ENCODE measurements at places on chromosomes 3 and 15. TPM values are rescaled to one million over a fixed set of nuclear protein-coding genes. Genes with fewer than 3 reads are reported as not detected.

DNA sequence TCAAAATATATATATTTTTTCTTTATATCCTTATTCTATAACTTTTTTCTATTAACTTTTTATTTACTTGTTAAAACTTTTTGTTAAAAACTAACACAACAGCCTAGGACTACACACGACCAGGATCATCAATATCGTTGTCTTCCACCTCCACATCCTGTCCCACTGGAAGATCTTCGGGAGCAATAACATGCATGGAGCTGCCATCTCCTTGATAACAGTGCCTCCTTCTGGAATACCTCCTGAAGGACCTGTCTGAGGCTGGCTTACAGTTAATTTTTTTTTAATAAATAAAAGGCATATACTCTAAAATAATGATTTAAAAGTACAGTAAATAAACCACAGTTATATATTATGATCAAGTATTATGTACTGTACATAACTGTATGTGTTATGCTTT, 58.9 kb downstream of the SFMBT1 start:
- H3K27me3 ChIP-seq: no peaks in the 10 kb centered on the region
- H3K4me1 ChIP-seq: peaks cover 6% of the 10 kb centered on the region
- DNase-seq: no peak
- H3K36me3 ChIP-seq: no peaks in the 10 kb centered on the region
- H3K4me3 ChIP-seq: no peak overlapping the region

- DNase-seq: no peak
- H3K27me3 ChIP-seq: peaks cover 4% of the 10 kb centered on the region
- H3K4me3 ChIP-seq: peak overlapping the region; percentile 70
- H3K36me3 ChIP-seq: peaks cover 1% of the 10 kb centered on the region
Measured at GRCh38 chr15:92653836-92654539, 1.6 kb downstream of the FAM174B start.

GRCh38 chr3:43926055-43926454, 235.3 kb downstream of the ABHD5 start:
- no peak overlapping the region for H3K27ac ChIP-seq
- no peak overlapping the region for H3K4me3 ChIP-seq
- H3K36me3 ChIP-seq: no peaks in the 10 kb centered on the region
- no peak for DNase-seq
- peaks cover 7% of the 10 kb centered on the region for H3K4me1 ChIP-seq
- H3K27me3 ChIP-seq: peaks cover 14% of the 10 kb centered on the region

DNA sequence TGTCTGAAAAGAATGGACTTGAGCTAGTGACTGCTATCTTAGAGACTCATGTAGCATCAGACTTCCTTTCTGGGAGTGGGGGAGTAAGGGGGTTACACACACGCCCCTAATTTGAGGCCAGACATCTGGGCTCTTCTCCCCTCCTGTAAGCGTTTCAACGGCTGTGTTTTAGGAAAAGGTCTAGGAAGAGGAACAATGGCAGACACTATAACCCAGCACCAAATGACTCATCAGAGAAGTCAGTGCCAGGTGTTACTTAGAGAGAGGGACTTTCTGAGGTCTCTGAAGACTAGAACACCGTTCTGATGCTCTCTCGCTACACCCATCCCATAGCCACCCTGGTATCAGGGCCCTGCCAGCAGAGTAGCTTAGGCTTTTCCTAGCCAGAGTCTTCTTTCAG, 65.5 kb downstream of the SSUH2 start:
- H3K27ac ChIP-seq: peak overlapping the region; percentile 8
- no peak overlapping the region for H3K4me3 ChIP-seq
- no peak for DNase-seq
- no peaks in the 10 kb centered on the region for H3K27me3 ChIP-seq
- H3K4me1 ChIP-seq: peaks cover 68% of the 10 kb centered on the region
- peaks cover 12% of the 10 kb centered on the region for H3K36me3 ChIP-seq

GRCh38 chr3:178244733-178245709, 291.2 kb upstream of the KCNMB2 start:
- no peaks in the 10 kb centered on the region for H3K4me1 ChIP-seq
- H3K27ac ChIP-seq: no peak overlapping the region

- H3K27me3 ChIP-seq: no peaks in the 10 kb centered on the region
- no peaks in the 10 kb centered on the region for H3K4me1 ChIP-seq
- no peak overlapping the region for H3K27ac ChIP-seq
- no peak overlapping the region for H3K4me3 ChIP-seq
- DNase-seq: no peak
Measured at GRCh38 chr3:30790150-30790549, 104.3 kb downstream of the GADL1 start.

GPR15 gene
- not detected for total RNA-seq

- no peak for DNase-seq
- H3K36me3 ChIP-seq: no peaks in the 10 kb centered on the region
- no peaks in the 10 kb centered on the region for H3K27me3 ChIP-seq
- H3K4me3 ChIP-seq: peak overlapping the region; percentile 39
- peak overlapping the region; percentile 98 for H3K27ac ChIP-seq
Measured at GRCh38 chr15:35690698-35691116, 144.7 kb upstream of the DPH6 start.

GRCh38 chr3:58349792-58350626, 17.3 kb downstream of the PXK start:
- no peak overlapping the region for H3K27ac ChIP-seq
- H3K36me3 ChIP-seq: peaks cover 4% of the 10 kb centered on the region
- no peak for DNase-seq
- H3K27me3 ChIP-seq: no peaks in the 10 kb centered on the region

CTXND1 gene
- total RNA-seq: not detected

DNA sequence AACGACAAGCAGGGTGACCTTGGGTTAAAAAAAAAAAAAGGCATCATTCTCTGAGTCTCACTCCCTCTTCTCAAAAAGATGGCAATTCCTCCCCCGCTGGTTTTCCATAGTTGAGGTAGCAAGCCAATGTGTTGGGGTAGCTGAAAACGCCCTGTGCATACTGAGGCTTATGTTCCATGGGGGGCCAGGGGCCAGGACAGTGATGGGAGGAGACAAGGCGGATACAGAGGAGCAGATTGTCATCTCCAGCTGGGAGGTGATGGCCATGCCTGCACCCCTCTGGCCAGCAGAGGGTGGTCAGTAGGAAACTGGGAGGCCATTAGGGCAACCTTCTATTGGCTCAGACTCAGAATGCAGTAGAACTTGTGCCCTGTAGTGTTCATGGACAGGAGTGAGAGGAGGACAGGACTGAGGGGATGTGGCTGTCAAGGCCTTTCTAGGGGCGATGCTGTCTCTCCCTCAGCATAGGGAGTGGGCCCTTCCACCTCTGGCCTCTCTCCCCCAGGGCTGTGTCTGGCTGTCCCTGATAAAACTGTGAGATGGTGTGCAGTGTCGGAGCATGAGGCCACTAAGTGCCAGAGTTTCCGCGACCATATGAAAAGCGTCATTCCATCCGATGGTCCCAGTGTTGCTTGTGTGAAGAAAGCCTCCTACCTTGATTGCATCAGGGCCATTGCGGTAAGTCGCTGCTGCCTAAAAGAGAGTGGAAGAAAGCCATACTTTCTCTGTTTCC, 1.9 kb downstream of the TF start:
- H3K36me3 ChIP-seq: peaks cover 2% of the 10 kb centered on the region
- H3K27me3 ChIP-seq: no peaks in the 10 kb centered on the region
- DNase-seq: no peak
- H3K27ac ChIP-seq: no peak overlapping the region

GRCh38 chr15:86193716-86194380, 114.2 kb downstream of the AGBL1 start:
- no peaks in the 10 kb centered on the region for H3K4me1 ChIP-seq
- no peaks in the 10 kb centered on the region for H3K36me3 ChIP-seq
- H3K27me3 ChIP-seq: peaks cover 2% of the 10 kb centered on the region
- H3K4me3 ChIP-seq: no peak overlapping the region
- no peak for DNase-seq

GRCh38 chr3:193502871-193503270, 51.8 kb downstream of the ATP13A4 start:
- H3K27me3 ChIP-seq: peaks cover 10% of the 10 kb centered on the region
- no peaks in the 10 kb centered on the region for H3K36me3 ChIP-seq
- no peak for DNase-seq
- no peak overlapping the region for H3K4me3 ChIP-seq
- H3K27ac ChIP-seq: no peak overlapping the region

- H3K4me1 ChIP-seq: peaks cover 52% of the 10 kb centered on the region
- H3K27me3 ChIP-seq: peaks cover 44% of the 10 kb centered on the region
- H3K4me3 ChIP-seq: peak overlapping the region; percentile 80
- H3K27ac ChIP-seq: peak overlapping the region; percentile 61
Measured at GRCh38 chr3:43998370-43998835, 243.3 kb upstream of the TOPAZ1 start.

PRR20G gene
- total RNA-seq: not detected

GRCh38 chr3:169759256-169759655, 5.6 kb downstream of the TERC start:
- H3K27me3 ChIP-seq: peaks cover 5% of the 10 kb centered on the region
- H3K27ac ChIP-seq: peak overlapping the region; percentile 0
- H3K4me3 ChIP-seq: no peak overlapping the region
- no peaks in the 10 kb centered on the region for H3K36me3 ChIP-seq
- no peak for DNase-seq

ECE2 gene
- not detected for total RNA-seq

DNA sequence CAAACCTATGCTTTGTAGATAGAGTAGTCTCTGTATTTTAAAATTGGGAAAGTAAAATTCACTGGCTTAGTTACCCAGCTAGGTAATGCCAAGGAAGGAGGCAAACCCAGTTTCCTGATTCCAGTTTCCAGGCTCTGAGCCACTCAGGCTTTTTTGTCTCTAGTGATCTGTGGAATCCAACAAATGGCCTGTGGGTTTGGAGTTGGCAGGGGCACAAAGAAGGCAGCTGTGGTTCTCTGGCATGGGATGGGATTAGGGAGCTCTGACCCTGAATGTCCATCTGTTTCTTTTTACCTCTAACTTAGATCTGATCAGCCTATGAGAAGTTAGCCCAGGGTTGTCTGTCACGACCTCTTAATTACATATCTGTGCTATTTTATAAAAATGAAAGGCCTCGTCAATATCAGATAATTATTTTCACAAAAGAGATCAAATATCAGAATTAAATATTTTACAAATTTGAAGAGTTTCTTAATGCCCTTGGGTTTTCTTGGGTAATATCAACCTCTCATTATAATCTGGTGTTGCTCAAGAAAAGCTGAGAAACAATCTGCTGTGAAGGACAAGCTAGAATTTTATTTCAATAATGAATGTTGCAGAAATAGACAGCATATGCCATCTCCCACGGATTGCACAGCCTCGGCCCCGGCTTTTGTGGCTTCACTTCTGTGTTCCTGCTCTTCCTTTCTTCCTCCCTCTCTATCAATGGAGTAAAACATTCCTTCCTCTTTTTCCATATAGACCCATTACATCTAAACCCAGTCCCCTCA, 63.7 kb upstream of the DAZL start:
- peaks cover 1% of the 10 kb centered on the region for H3K36me3 ChIP-seq
- H3K4me3 ChIP-seq: no peak overlapping the region
- no peak overlapping the region for H3K27ac ChIP-seq

IQCB1 gene
- 15.5 TPM for total RNA-seq

- H3K4me3 ChIP-seq: no peak overlapping the region
- H3K36me3 ChIP-seq: no peaks in the 10 kb centered on the region
- H3K27ac ChIP-seq: no peak overlapping the region
- no peaks in the 10 kb centered on the region for H3K27me3 ChIP-seq
Measured at GRCh38 chr3:49434731-49435130, 5.6 kb upstream of the NICN1 start.

- no peak overlapping the region for H3K27ac ChIP-seq
- DNase-seq: no peak
- H3K27me3 ChIP-seq: peaks cover 9% of the 10 kb centered on the region
- peaks cover 16% of the 10 kb centered on the region for H3K4me1 ChIP-seq
Measured at GRCh38 chr15:47289656-47290055, 427.6 kb upstream of the SEMA6D start.

CCR5 gene
- total RNA-seq: not detected

DPPA4 gene
- total RNA-seq: 0.22 TPM

GPR149 gene
- not detected for total RNA-seq

AMOTL2 gene
- total RNA-seq: 256 TPM

- H3K4me1 ChIP-seq: peaks cover 5% of the 10 kb centered on the region
- peaks cover 50% of the 10 kb centered on the region for H3K27me3 ChIP-seq
- no peak overlapping the region for H3K27ac ChIP-seq
- H3K4me3 ChIP-seq: no peak overlapping the region
- no peak for DNase-seq
Measured at GRCh38 chr15:88250826-88251225, 5.7 kb downstream of the NTRK3 start.

KCNAB1 gene
- 3.0 TPM for total RNA-seq

DNA sequence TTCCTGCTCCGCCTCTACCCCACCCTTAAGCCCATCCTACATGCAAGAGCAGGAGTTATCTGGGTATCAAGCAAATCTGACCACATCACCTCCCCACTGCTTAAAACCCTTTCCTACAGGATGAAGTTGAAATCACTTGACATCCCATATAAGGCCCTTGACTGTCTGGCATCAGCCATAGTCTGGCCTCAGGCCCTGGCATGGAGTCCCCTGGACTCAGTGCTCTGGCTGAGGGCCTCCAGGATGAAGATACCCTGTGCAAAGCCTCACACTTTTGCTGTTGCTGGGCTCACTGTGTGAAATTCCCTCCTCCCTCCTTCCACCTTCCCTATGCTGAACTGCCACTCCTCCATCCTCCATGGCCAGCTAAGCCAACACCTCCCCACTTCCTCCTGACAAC, 65.2 kb upstream of the GLCE start:
- no peak overlapping the region for H3K27ac ChIP-seq
- DNase-seq: no peak
- H3K4me1 ChIP-seq: peaks cover 10% of the 10 kb centered on the region
- H3K27me3 ChIP-seq: peaks cover 7% of the 10 kb centered on the region

- no peaks in the 10 kb centered on the region for H3K4me1 ChIP-seq
- no peaks in the 10 kb centered on the region for H3K27me3 ChIP-seq
- peaks cover 5% of the 10 kb centered on the region for H3K36me3 ChIP-seq
- H3K4me3 ChIP-seq: no peak overlapping the region
Measured at GRCh38 chr3:15460891-15461531, 33.6 kb downstream of the EAF1 start.
